ENCODE measurements at places on chromosomes 7 and 10. TPM values are rescaled to one million over a fixed set of nuclear protein-coding genes. Genes with fewer than 3 reads are reported as not detected.

DNA sequence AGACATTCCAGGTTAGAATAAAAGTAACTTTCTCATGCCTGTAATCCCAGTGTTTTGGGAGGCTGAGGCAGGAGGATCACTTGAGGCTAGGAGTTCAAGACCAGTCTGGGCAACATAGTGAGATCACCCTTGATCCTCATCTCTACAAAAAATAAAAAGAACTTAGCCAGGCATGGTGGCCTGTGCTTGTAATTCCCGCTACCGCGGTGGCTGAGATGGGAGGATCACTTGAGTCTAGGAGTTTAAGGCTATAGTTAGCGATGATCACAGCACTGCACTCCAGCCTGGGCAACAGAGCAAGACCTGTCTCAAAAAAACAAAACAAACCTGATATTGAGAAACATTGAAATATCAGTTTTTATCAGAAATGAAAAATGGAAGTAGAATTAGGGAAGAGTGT, 4.6 kb downstream of the TET1 start:
- DNase-seq: no peak

- DNase-seq: peak; percentile 89
Measured at GRCh38 chr7:27199849-27200760, at the start of gene HOXA13. TSS of gene HOXA13 (minus strand) at chr7:27200091. CDS start at chr7:27200077, 14 bp downstream.

DNA sequence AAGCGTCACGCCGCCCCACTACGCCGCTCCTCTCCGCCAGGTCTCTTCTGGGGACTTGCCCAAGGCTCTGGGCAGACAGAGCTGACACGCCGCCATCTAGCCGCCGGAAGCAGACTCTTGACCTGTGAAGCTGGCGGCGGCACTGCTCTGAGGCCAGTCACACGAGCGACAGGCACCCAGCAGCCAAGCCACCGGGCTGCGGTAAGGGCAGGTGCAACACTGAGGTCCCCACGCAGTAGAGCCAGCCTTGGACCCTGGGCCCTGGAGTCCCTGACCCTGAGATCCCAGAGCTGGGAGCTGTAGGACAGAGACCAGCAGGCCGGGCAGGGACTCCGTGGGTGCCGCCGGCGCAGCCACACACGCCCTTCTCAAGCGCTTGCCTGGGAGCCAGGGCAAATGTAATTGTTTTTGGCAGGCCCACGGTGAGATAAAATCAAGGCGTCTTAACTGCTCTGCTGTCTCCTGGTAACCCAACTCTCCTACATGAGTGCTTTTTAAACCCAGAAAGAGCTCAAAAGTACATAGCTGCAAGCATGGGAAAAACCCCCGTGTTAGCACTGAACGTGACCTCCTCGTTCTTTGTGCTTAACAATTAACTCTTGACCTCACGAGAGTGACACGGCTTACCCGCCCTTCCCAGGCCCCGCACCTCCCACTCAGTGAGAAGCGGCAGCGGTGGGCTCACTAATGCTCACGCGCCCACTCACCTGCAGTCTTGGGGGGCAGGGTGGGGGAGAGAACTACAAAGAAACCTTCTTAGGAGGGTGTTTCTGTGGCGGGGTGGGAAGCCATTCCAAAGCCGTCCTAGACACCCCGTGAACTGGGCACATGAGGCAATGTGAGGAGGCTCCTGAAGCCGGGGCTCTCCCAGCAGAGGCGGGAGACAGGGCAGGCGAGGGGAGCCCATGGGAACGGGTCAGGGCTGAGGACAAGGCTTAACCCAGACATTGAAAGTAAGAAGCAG, 8.5 kb downstream of the GPER1 start:
- peak; percentile 40 for DNase-seq

DNA sequence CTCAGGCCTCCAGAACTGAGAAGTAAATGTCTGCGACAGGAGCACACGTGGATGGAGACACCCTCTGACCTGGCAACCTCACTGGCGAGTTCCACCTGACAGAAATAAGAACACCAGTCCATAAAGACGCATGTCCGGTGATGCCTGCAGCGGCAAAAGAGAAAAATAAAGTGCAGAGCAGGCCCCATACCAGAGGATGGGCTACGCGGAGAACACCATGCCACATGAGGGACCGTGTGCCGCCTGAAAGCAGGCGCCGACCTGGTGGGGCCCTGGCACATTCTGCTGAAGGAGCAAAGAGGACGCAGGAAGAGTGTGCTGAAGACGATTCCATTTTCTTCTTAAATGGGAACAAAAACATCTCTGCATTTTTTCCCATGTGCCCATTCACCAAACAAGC, 105.0 kb downstream of the VIPR2 start:
- no peak for DNase-seq

DNA sequence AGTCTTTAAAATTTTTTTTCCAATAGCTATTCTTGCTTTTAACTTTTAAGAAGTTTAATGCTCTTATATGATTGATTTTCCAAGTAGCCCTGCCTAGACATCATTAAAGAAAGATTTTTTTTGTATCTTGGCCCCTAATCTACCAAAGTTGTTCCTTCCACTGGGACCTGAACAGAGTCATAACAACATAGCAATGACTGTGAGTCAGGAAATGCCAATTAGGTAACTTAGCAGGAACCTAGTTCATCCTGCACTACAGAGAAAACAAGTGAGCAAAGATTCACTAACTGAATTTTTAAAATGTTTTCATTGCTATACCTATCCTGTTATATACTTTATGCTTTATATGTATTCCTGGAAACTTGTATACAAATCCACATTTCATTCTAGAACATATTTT, 284.7 kb downstream of the BICC1 start:
- DNase-seq: no peak

GRCh38 chr7:45873355-45873754, 473 bp upstream of the CCDC201 start:
- no peak for DNase-seq

DNA sequence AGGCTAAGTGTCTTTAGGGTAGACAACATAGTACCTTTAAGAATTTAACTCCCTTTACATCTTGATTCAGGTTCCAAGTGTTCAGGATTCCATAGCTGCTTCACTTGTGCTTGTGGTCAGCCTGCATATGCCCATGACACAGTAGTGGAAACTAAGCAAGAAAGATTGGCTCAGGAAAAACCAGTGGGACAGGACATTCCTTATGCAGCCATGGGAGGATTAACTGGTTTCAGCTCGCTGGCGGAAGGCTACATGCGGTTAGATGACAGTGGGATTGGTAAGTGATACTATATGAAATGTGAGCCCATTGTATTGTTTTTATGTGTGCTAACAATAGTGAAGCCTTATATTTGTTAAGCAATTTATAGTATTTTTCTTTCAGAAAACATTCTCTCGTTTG, 11.3 kb downstream of the FAM221A start:
- no peak for DNase-seq

GRCh38 chr10:118753331-118754228, 1.2 kb downstream of the CACUL1 start:
- DNase-seq: no peak

DNA sequence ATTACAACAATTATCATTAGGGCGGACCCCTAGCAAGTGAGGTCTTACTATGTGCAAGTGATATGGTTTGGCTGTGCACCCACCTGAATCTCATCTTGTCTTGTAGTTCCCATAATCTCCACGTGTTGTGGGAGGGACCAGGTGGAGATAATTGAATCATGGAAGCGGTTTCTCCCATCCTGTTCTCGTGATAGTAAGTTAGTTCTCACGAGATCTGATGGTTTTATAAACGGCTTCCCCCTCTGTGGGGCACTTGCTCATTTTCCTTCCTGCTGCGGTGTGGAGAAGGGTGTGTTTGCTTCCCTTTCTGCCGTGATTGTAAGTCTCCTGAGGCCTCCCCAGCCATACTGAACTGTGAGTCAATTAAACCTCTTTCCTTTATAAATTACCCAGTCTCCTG, 96.1 kb upstream of the CDK6 start:
- no peak for DNase-seq

DNA sequence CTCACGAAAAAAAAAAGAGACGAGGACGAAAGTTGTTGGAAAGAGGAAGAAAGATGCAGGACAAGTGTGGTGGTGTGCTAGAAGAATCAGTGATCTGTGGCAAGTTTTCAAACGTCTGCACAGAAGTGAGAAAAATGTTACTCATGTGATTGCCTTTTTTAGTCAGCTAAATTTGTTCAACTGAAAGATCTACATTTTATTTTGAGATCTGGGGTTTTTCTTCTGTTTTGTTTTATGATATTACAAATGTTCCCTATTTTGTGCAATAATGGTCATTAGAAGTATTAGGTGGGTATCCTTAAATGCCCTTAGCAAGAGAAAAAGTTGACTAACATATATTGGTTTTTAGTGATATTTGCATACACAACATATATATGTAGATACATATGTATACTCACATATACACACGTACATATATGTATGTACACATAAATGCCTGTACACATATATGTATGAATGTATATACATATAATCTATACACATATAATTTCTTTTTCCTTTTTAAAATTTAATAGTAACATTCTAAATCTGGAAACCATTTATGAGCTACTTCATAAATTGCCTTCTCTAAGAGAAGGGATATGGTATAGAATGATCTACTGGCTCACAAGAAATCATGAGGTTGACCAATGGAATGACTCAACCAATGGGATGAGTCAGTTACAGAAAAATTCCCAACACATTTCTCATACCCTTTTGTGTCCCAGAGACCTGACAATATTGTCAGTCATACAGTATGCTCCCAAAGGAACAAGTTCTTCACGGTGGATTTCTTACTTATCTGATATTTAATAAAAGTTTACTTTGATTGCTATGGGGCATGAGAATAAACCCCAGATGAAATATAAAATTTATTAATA, 38.4 kb downstream of the SLC39A12 start:
- no peak for DNase-seq

GRCh38 chr7:103573479-103574058, 127.6 kb upstream of the SLC26A5 start:
- DNase-seq: peak; percentile 25

- DNase-seq: no peak
Measured at GRCh38 chr7:2964208-2964607, 79.5 kb downstream of the CARD11 start.

- no peak for DNase-seq
Measured at GRCh38 chr7:276230-276835, 13.6 kb upstream of the FOXL3 start.

DNA sequence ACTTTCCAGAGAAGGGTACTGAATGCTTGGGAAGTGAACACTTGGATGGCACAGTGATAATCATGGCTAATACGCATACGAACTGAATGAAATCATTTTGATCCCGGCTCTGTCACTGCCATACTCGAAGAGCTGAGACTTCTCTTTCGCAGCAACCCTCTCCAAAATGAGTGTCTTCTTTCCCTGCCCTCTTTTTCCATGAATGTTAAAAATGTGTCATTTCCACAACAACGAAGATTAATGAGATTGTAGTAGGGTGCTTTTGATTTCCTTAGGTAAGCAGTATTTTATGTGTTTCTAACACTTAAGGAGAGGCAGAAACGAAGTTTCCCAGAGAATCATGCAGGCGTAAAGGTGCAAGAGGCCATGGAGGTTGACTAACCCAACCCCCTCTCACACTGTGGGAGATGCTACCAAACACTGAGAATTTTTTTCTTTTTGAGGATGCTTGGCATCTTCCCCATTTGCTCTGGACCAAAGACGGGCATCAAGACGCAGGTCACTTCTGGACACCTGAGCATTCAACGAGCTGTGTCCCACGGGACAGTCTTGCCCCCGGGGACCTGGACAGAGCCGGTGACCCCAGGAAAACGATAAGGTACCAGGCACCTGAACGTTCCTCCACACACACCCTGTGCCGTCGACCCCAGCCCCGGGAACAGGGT, 823 bp downstream of the COPG2 start:
- peak; percentile 18 for DNase-seq

- DNase-seq: no peak
Measured at GRCh38 chr10:106535304-106535953, 629.1 kb downstream of the SORCS1 start.

GRCh38 chr10:114375047-114375446, 29.3 kb downstream of the AFAP1L2 start:
- no peak for DNase-seq

DNA sequence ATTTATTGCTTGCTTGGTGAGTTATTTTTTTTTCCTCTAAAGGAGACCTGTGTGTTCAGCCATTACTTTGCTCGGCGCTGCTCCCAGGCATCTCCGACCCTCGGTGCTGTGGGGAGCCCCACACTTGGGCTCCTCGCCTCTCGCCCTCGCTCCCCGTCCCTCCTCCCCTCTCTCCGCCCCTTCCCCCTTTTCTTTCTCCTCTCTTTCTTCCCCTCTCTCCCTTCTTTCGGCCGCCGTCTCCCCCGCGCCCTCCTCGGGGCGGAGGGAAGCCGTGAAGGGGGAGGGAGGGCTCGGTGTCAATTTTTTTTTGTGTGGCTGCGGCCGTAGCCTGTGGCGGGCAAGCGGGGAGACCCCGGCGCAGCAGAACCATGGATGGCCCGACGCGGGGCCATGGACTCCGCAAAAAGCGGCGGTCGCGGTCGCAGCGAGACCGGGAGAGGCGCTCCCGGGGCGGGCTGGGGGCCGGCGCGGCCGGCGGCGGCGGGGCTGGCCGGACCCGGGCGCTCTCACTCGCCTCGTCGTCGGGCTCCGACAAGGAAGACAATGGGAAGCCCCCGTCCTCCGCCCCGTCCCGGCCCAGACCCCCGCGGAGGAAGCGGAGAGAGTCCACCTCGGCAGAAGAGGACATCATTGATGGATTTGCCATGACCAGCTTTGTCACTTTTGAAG, 1.1 kb downstream of the AUTS2 start:
- peak; percentile 32 for DNase-seq

- DNase-seq: no peak
Measured at GRCh38 chr10:19713159-19713558, 103.1 kb upstream of the PLXDC2 start.

GRCh38 chr10:131554821-131555220, 243.3 kb upstream of the TCERG1L start:
- no peak for DNase-seq

GRCh38 chr10:43949351-43949750, 300.7 kb upstream of the ZNF32 start:
- DNase-seq: no peak

DNA sequence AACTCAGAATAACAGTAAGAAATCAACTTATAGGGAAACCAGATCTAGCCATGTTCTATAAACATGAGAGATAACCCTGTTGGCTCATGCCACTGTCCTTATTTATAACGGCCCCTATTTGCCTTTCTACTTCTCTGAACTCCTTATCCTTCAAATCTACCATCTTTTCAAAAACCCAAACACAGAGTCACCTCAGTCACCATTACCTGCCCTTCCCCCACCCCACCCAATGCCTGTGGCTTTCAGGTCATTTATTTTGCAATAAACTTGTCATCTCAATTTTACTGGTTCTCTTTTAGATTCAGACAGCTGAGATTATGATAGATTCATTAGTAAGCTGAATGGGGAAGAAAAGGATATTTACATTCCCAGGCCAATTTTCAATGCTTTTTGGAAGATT, 53.6 kb downstream of the KMT2C start:
- no peak for DNase-seq

GRCh38 chr7:98556288-98556687, 60.8 kb upstream of the NPTX2 start:
- DNase-seq: no peak

GRCh38 chr10:24153537-24153936, 55.4 kb upstream of the KIAA1217 start:
- DNase-seq: no peak

The NOS3 gene
- polyA plus RNA-seq: 17.4 TPM

The BEND7 gene
- 8.4 TPM for polyA plus RNA-seq

The FAM24B gene
- polyA plus RNA-seq: not detected

The DOCK1 gene
- 16.0 TPM for polyA plus RNA-seq

The DNA2 gene
- 1.5 TPM for polyA plus RNA-seq

The AOAH gene
- polyA plus RNA-seq: 4.8 TPM

The ANKRD1 gene
- polyA plus RNA-seq: 49.5 TPM

The TUBB8 gene
- 0.23 TPM for polyA plus RNA-seq

The CCZ1 gene
- polyA plus RNA-seq: 71.6 TPM

The STEAP1B gene
- 0.35 TPM for polyA plus RNA-seq

The LRMDA gene
- 8.3 TPM for polyA plus RNA-seq

The CABCOCO1 gene
- 1.4 TPM for polyA plus RNA-seq

The AKR1C4 gene
- 0.52 TPM for polyA plus RNA-seq

The ITGB8 gene
- 6.6 TPM for polyA plus RNA-seq

The GIMAP7 gene
- polyA plus RNA-seq: 0.19 TPM

All from hepatocyte (in vitro differentiated cells).